ENCODE measurements at places on chromosomes 6 and 20.

DNA sequence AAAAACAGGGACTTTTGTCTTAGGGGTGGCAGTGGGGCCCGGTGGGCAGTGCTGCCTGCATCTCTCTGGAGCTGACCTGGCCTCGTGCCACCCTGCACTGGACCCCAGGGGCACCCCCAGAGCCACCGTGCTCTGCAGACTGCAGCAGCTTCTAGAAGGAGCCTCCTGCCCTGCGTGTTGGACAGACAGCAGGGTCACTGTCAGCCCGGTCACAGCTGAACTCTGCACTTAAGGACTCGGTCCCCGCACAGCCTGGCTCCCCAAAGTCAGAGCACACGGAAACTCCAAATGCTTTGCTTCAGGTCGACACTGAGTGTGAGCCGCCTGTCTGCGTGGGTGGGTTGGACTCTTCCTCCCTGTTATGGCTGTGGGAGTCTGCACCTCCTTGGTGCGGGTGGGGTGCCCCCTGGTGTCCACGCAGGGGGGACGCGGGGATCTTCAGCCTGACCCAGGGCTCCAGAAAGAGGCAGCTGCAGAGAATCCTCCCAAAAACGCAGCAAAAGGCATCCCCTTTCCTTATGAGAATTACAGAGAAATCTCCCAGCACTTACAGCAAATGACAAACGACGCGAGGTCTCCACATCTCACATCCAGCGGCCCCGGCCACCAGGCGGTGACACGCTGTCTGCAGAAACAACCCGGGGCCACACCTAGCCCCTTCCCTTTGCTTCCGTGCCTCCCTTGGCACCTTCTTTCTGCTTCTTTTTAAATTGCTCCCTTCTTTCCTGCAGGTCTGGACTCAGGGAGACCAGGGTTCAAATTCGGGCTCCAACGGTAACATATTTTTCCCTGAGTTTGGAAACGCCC is 36.3 kb upstream of the DACT2 start:
- no peak for DNase-seq

GRCh38 chr6:163667372-163668060 is 253.0 kb downstream of the QKI start:
- DNase-seq, result no peak

- no peak for DNase-seq
Measured at GRCh38 chr6:77095936-77096627, 367.2 kb downstream of the HTR1B start.

DNA sequence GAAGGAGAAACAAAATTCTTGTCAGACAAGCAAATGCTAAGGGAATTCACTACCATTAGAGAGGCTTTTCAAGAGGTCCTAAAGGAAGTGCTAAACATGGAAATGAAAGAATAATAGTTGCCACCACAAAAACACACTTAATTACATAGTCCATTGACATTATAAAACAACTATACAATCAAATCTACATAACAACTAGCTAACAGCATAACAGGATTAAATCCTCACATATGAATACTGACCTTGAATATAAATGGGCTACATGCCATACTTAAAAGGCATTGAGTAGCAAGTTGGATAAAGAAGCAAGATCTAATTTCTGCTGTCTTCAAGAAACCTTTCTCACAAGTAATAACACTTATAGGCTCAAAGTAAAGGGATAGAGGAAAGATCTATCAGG is 811.5 kb upstream of the CITED2 start:
- DNase-seq, result no peak

DNA sequence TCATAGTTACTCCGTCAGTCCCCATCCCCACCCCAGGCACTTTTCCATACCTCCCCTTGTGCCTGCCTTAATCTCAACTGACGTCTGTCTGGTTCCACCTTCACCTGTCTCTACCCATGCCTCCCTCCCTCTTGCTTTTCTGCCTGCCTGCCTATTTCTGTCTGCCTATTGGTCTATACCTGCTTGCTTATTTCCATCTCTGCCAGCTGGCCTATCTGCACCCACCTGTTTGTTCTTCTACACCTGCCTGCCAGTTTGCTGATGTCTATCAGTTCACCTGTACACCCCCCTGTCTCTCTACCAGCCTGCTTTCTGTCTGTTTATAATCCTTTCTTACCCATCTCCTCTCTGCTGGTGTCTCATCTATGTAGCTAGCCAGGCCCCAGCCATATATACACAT is 87.5 kb downstream of the RALGAPA2 start:
- DNase-seq, result no peak

DNA sequence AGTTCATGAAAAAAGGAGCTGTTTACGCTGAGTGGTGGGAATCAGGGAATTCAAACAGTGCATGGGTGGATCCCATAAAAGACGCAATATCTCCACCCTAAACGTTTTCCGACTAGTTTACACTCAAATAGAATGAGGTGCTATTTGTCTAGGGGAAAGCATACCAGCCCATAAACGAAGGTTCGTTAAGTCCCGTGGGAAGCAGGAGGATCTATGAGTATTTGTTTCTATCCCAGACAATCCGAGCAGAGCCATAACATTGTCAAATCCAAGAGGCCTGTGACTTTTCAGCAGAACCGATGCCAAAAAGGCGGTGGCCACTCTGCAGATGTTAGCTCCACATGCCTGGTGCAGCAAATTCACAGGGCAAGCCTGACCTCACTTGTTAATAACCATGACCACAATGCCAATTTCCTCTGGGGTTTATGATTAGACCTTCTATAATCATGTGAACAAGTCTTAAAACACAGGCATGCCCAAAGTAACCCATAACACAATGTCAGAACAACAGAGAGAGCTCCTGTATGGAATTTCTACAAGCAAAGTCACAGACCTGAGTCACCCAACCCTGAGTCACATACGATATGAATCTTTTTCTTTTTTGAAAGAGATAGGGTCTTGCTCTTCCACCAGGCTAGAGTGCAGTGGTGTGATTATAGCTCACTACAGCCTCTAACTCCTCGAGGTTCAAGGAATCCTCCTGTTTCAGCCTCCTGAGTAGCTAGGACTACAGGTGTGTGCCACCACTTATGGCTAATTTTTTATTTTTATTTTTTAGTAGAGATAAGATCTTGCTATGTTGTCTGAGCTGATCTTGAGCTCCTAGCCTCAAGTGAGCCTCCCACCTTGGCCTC is 123.3 kb downstream of the KIF13A start:
- DNase-seq, result no peak

DNA sequence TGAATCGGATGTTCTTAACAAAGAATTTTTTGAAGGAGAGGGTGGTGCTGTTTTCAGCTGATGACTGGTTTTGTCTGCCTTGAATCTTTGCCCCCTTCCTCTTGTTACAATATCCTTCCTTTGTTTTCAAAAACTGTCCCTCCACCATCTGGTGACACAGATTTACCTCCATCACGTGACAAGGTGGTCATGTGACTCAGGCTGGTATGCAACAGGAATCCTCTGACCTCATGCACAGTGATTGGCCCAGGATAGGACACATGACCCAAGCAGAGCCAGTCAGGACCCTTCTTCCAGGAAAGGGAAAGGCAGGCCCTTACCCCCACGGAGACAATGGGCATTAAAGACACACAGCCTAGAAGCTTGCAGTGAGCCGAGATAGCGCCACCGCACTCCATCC is 84.7 kb upstream of the MC3R start:
- DNase-seq, result no peak

GRCh38 chr20:43431134-43431519 is 26.6 kb upstream of the SRSF6 start:
- no peak for DNase-seq

GRCh38 chr20:17995967-17996819 is 27.4 kb downstream of the MGME1 start:
- DNase-seq, result no peak

All from stimulated activated CD8-positive, alpha-beta memory T cell treated with anti-CD3 and anti-CD28 coated beads, Interleukin-7, amount 100 ng/mL, for 1 hour (primary cell).